Coronary artery (tissue), 2 donors: ENCODE measurements at places on chromosomes 16 and 17.

GRCh38 chr17:73947966-73948355, 255.5 kb upstream of the RPL38 start:
- no peak for DNase-seq

GRCh38 chr17:74430706-74431567, 951 bp upstream of the GPRC5C start:
- DNase-seq: peak; percentile 90

GRCh38 chr16:2768403-2769089, 8.5 kb downstream of the ELOB start:
- no peak for DNase-seq

GRCh38 chr17:45783593-45784292, 377 bp upstream of the CRHR1 start:
- DNase-seq: no peak

GRCh38 chr16:2905988-2906387, 5.7 kb upstream of the FLYWCH1 start:
- no peak for DNase-seq

DNA sequence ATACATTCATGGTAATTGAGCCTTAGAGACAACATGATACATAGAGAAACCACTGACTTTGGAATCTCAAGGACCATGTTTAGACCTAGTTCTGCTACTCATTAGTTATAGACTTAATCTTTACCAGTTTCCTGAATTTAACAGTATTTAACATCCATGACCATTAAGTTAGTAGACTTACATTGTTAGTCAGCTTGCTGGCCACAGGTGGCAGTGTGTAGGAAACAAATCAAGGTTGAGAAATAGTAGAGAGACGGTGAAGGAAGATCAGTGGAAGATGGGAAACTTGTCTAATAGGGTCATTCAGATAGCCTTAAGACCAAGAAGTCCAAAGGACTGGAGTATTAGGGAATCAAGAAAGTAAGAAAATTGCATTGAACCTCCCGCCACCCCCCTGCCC, 31.0 kb downstream of the OMG start:
- no peak for DNase-seq

GRCh38 chr17:39828443-39828842, 35.7 kb downstream of the IKZF3 start:
- no peak for DNase-seq

DNA sequence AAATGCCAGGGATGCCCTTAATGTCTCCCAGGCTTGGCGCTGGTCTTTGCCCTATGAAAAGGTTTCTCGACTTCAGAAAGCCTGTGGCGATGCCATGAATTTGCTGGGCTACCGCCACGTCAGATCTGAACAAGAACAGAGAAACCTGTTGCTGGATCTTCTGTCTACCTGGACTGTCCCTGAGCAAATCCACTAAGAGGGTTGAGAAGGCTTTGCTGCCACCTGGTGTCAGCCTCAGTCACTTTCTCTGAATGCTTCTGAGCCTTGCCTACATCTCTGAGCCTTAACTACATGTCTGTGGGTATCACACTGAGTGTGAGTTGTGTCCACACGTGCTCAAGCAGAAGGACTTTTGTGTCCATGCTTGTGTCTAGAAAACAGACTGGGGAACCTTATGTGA, 11.4 kb downstream of the CHST4 start:
- no peak for DNase-seq

GRCh38 chr17:79285973-79286372, 211.3 kb downstream of the ENGASE start:
- DNase-seq: no peak

GRCh38 chr16:10391339-10391738, 5.5 kb downstream of the ATF7IP2 start:
- DNase-seq: no peak

- no peak for DNase-seq
Measured at GRCh38 chr17:53135969-53136368, 686.8 kb upstream of the KIF2B start.

DNA sequence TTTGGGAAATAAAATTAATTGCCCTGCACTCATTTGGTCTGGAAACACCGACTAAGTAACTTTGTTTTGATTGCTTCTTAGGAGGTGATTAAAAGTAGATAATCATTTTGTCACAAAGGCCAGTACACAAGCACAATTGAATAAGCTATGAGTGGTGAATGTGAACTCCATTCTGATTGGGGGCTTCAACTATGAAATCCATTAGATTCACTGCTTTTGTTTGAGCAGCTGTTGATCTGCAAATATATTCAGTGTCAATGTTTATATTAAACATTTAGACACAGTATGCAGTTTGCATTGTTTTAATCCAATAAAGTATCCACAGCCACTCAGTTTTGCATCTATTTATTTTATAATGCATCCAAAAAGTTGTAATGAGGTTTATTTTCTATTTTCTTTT, 817.5 kb downstream of the CDH11 start:
- no peak for DNase-seq

GRCh38 chr16:70657956-70658355, 11.6 kb downstream of the IL34 start:
- DNase-seq: no peak

- no peak for DNase-seq
Measured at GRCh38 chr16:83953796-83954576, 946 bp downstream of the OSGIN1 start.

DNA sequence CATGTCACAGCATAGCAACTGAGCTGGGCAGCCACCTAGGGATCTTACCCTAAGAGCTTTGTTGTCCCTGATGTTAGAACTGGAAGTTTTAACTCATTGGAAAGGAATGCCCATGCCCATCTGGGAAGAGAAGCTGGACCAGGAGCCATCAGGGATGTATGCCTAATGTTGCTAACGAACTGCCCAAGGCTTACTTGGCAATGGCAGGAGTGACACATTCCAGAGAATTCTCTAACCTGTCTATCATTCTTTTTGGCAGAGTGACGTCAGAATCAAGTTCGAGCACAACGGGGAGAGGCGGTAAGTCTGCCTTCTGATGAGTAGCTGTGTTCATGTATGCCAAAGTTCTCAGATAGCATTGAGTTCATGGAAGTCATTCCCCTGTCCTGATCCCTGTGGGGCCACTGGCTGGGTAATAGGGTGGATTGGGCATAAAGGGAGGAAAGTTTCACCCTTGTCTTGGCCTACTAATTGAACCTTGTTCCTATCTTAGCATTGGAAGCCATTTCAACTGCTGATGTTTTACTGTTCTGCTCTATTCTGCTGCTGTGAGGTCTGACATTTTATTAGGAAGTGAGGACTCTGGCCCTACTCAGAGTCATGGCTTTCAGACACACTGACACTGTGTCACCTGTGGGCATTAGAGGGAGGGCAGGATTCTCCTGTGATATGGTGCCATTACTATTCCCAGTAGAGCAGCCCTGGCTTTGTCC, 23.7 kb downstream of the MAP3K3 start:
- no peak for DNase-seq

- no peak for DNase-seq
Measured at GRCh38 chr17:17774009-17774881, 62.5 kb downstream of the SREBF1 start.

GRCh38 chr17:1907216-1907631, 77.4 kb downstream of the RPA1 start:
- no peak for DNase-seq

- DNase-seq: no peak
Measured at GRCh38 chr17:38753071-38753506, 548 bp downstream of the PSMB3 start.

GRCh38 chr17:45920083-45920482, 25.7 kb downstream of the MAPT start:
- DNase-seq: no peak

GRCh38 chr17:49290690-49291359, 60.2 kb upstream of the PHOSPHO1 start:
- no peak for DNase-seq

DNA sequence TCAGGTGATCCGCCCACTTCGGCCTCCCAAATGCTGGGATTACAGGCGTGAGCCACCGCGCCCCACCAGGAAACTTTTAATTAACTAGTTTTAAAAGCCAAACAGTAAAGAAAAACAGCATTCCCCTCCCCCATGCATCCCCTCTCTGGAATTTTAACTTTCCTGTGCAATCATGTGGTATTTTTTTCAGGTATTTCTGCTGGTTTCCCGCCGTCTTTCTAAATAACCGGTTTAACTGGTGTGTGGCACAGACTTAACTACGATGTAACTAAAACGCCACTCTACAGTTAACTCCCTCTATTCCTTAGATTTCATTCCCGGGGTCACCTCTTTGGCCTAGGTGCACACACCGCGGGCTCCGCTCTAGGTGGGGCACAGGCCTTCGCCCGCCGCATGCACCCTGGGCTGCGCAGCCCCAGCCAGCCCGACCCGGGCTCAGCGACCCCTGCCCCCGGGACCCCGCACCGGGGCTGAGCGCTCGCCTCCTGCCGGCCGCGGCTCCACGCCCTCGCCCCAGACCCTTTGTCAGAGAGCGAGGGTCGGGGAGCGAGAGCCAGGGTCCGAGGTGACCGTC, 15.1 kb upstream of the UTP6 start:
- no peak for DNase-seq

DNA sequence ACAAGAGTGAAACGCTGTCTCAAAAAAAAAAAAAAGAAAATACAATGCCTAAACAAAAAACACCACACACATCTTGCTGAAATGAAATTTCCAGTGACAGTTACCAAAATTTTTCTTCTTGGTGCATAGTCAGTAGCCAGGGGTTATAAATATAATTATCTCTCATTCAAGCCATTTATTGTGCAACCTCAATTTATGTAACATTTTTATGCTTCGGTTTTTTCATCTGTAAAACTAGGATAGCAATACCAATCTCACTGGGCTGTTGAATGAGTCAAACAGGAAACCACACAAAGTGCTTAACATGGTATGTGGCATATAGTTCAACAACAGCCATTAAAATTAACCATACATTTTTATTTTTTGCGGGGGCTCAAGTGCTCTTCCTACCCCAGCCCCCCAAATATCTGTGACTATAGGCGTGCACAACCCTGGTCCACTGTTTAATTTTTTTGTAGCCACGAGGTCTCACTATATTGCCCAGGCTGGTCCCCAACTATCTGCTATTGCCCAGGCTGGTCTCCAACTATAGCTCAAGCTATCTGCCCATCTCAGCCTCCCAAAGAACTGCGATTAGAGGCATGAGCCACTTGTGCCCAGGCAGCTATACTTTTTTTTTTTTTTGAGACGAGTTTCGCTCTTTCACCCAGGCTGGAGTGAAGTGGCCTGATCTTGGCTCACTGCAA, 2.6 kb downstream of the COG4 start:
- DNase-seq: no peak

GRCh38 chr17:17001076-17001777, 29.3 kb upstream of the TNFRSF13B start:
- no peak for DNase-seq

DNA sequence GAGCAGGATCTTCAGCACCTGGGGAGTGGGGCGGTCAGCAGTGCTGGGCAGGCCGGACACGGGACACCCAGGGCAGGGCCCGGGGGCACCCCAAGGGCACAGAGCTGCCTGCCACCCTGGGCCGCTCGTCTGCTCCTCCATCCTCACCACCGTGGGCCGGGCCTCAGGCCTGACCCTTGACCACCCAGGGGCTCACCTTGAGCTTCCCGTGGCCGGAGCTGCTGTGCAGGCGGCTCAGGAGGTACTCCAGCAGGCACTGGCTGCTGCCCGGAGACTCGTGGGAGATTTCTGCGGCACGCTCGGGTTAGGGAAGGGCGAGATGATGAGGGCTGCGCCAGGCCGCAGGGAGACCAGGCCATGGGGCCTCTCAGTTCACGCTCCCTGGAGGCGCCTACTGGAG, 2.1 kb downstream of the TEPSIN start:
- DNase-seq: no peak

DNA sequence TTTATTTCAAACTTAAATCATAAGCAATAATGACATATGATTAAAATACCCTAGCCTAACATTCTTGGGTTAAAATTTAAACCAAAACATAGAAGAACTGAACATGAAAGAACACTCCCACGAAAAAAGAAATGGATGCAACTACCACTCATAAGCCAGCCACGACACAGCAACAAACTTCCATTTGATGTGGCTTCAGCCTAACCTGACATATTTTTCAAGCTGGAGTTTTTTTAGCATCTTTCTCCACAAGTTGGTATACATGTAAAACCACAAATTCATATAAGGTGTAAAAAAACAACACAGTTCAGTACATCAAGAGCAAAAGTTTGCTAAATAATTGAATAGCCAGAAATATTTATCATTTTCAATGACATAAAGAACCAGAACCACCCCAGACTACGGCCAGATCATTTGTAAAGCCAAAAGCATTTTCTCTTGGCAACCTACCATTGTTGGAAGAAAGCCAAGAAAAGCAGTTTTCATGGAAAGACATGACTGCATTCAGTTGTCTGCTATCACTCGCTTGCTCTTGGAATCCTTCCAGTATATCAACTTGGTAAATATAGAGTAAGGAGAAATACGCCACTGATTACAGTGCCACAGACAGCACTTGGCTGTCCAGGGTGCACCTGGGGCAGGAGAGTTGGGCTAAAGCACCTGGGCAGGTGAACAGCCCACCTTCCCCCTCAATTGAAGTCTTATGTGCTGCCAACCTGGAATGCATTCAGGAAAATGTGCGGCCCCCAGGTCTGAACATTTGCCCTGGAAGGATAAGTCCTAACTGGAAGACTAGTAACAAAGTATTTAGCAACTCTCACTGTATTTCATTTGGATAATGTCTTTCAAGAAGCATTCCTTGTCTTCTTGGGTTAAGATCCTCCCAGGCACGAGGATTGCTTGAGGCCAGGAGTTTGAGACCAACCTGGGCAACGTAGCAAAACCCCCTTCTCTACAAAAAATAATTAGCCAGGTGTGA, 60.5 kb downstream of the CREBBP start:
- DNase-seq: no peak

DNA sequence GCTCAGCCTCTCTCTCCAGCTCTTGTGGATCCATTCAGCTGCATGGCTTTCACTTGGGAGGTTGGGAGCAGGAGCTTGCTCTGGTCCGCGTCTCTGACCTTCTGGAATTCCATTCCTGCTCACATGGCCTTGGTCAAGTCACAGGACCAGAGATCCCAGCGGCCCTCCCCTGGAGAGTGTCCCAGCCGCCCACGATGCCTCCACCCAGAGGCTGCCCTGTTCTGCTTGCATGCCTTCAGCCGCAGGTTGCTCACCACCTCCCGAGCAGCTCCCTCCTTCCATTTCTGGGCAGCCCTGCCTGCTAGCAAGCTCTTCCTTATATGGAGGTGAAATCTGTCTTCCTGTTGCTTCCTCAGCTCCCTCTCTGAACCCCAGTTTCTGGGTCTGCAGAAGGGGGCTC, 32.6 kb downstream of the RAI1 start:
- no peak for DNase-seq

DNA sequence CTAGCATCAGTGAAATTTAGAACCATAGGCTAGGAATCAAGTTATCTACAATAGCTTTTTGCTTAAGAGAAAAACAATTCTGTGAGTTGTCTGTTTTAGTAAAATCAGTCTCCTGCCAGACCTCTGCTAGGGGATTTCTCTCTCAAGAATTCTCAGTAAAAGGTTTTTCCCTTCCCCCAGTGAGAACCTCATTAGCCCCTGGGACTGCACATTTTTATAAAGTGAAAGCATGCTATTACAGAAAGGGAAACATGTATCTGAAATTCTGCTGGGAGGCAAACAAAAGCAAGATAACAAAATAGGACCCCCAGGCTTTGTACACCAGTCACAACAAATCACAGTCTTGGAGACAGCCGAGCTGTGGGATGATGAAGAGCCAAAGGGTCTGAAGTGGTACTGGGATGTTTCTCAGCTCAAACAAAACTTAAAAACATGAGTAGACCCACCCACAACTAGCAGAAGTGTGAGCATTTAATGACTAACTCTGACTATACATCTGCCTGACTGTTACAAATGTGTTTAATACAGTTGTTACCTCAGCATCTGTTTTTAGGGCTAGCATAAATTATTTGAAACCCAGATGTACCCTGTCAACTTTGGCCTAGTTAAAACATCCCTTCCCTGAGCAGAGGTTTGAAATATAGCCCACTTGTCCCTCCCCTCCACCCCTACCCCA, 20.0 kb upstream of the GLG1 start:
- no peak for DNase-seq
